Ascending aorta (tissue), 2 donors: ENCODE measurements at places on chromosomes 7 and 10. TPM values are rescaled to one million over a fixed set of nuclear protein-coding genes. Genes with fewer than 3 reads are reported as not detected.

Gene CHN2
- total RNA-seq: 8.7 TPM

Gene TRIM50
- not detected for total RNA-seq

Gene PHKG1
- 1.1 TPM for total RNA-seq

GRCh38 chr10:48316236-48316635 is 9.8 kb downstream of the MAPK8 start:
- no peaks in the 10 kb centered on the region for H3K36me3 ChIP-seq
- H3K27ac ChIP-seq: no peak overlapping the region
- no peak overlapping the region for H3K4me3 ChIP-seq
- no peak for DNase-seq
- no peaks in the 10 kb centered on the region for H3K4me1 ChIP-seq

DNA sequence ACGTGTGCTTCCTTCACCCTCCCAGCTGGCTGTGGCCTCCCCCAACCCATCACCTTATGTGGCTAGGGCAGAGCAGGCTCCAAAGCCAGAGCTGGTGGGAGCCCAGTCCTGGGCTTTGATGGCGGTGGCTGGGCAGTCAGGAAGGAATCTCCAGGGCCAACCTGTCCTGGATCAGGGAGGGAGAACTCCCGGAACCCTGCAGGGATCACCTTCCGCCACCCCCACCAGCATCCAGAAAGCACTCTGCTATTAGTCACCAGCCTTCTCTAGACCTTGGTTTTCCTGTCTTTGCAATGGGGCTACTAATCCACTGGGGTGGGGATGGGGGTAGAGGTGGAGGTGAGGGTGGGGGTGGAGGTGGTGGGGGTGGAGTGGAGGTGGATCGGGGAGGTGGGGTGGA is 139.0 kb downstream of the ZMIZ1 start:
- peaks cover 76% of the 10 kb centered on the region for H3K36me3 ChIP-seq
- no peak overlapping the region for H3K27ac ChIP-seq
- no peaks in the 10 kb centered on the region for H3K4me1 ChIP-seq
- H3K27me3 ChIP-seq: no peaks in the 10 kb centered on the region
- DNase-seq: no peak
- H3K4me3 ChIP-seq: no peak overlapping the region

DNA sequence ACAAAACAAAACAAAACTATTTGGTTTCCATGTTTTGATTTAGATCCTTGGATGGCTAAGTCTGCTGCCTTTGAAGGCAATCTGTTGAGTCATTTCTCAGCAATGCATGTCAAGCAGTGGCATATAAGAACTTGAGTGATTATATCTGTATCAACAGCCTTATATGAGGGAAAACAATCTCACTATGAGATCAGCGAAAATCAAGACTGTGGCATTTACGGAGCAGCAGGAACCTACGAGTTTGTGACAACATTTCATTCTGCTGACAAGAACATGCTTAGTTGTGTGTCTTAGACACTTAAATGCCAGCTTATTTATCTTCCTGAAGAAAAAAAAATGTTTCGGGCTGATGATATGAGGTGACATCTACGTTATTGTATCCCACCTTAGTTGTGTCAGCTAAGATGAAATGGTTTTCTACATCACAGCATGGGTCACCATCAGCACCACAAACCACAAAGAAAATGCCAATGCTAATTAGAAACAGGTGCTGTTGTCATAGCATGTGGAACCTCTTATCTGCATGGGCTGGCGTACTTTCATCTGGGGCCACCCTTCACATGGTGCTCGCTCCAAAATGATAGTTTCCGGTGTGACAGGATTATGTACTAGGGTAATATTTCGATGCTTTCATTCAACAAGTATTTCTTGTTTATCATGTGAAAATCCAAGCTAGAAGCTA is 1085.5 kb downstream of the SORCS1 start:
- no peak for DNase-seq
- no peaks in the 10 kb centered on the region for H3K36me3 ChIP-seq
- H3K27me3 ChIP-seq: no peaks in the 10 kb centered on the region
- H3K4me3 ChIP-seq: no peak overlapping the region
